ENCODE measurements at places on chromosomes 11 and 22.

DNA sequence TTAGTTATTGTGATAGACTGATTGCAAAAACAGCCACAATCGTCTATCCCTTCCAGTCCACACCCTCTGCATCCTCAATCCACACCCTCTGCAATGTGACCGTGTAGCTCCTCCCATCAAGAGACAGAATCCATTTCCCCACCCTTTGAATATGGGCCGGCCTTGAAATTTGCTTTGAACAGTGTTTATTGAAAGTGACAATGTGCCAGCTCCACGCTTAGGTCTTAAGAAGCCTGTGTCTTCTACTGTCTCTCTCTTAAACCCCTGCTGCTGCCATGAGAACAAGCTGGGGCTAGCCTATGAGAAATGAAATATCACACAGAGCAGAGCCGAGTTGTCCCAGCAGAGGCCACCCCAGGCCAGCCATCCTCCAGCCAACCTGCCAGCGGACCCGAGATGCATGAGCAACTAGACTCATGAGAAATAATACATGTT, 22.3 kb upstream of the MICAL2 start:
- peak; percentile 94 for DNase-seq

DNA sequence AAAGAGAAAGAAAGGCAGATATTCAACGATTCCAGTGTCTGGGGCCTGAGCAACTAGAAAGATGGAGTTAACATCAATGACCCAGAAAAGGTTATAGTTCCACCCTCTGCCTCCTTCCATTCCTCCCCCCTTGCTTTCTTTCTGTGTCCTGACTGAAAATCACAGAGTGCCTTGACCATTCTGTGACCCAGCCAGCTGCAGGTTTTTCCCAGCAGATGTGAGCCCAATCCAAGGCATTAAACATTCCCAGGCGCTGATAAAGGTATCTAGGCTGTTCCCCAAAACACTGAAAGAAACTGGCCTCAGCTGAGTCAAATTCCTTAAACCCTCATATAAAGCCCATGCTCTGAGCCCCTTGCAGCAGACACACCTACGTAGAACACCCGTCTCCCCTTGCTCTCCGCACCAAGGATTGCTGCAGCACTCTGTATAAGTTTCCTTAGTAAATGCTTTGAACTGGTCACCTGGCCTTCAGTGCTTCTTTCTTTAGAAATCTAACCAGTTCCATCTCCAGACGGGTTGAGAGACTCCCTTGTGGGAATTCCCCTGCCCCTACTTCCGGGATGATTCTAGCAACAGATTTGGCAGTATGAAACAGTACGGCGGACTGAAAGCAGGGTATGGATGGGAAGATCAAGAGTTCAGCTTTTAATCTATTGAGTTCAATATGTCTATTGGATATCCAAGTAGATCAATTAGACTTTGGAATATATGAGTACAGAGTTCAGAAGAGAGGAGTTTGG, 48.8 kb upstream of the ZC3H12C start:
- no peak for DNase-seq

DNA sequence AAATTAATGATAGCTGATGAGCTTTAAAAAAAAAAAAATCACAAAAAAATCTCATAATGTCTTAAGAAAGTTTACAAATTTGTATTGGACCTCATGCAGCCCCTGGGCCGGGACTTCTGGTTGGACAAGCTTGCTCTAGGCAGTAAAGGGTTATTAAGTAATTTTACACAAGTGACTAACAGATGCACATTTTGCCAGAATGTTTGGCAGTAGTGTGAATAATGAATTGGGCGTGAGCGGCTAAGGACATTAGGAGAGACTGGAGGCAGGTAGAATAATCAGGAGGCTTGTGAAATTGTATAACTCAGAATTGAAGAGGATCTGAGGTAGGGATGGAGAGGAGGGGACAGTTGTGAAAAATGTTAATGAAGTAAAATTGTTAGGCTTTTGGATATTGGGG, 77.4 kb downstream of the HIPK3 start:
- DNase-seq: no peak

DNA sequence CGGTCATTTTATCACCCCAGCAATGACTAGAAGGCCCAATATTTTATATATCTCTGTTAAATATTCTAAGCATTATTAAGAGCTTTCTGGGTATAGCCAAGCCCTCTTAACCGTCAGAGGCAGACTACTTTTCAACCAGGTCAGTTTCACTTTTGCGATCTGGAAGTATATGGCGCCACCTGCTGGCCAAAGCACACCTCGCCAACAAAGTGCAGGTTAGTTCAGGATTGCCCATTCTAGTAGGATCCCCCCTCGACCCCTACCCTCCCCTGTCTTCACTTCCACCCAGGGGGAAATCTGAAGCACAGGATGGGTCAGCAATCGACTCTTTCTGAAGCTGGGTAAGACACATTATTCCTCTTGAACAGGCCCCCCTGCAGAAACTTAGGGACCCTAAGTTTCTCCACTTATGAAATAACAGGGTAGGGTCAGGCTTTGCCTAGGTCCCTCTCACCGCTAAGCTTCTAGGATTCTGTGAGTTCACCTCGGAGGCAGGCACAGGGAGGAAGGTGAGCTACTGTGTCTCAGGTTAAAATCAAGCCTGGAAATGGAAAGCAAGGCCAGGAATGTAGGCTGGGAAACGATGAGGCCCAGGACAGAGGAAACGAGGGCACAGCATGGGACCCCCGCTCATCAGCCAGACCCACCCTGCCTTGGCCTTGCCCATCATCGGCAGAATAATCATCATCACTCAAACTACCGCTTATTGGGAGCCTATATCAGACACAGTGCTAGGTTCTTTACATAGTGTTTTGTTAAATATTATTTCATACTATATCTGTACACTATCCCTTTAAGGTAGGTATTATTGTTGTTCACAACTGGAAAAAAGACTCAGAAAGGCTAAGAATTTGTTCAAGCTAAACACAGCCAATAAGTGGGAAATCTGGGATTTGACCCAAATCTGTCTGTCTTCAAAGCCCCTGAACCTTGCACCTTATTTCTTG, 35.6 kb downstream of the KCNJ1 start:
- peak; percentile 80 for DNase-seq

DNA sequence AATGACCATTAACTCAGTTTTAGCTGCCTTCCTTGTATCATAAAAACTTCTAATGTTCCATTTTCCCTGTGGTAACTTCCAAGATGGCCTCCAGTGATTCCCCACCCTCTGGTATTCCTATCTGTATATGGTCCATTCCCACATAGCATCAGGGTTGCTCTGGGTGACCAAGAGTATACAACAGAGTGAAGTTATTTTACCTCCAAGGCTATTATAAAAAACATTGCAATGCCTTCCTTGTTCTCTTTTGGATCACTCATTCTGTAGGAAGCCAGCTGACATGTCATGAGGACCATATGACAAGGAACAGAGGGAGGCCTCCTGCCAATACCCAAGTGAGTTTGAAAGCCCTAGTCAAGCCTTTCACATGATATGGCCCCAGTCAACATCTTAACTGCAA, 30.1 kb downstream of the ZNF280B start:
- DNase-seq: no peak

- no peak for DNase-seq
These were observed 354 bp downstream of the POLR2L start for GRCh38 chr11:841981-842369.

GRCh38 chr11:10333490-10333889, 28.6 kb downstream of the ADM start:
- DNase-seq: no peak

- no peak for DNase-seq
These were observed 21.7 kb downstream of the TPST2 start for GRCh38 chr22:26568207-26568706.

DNA sequence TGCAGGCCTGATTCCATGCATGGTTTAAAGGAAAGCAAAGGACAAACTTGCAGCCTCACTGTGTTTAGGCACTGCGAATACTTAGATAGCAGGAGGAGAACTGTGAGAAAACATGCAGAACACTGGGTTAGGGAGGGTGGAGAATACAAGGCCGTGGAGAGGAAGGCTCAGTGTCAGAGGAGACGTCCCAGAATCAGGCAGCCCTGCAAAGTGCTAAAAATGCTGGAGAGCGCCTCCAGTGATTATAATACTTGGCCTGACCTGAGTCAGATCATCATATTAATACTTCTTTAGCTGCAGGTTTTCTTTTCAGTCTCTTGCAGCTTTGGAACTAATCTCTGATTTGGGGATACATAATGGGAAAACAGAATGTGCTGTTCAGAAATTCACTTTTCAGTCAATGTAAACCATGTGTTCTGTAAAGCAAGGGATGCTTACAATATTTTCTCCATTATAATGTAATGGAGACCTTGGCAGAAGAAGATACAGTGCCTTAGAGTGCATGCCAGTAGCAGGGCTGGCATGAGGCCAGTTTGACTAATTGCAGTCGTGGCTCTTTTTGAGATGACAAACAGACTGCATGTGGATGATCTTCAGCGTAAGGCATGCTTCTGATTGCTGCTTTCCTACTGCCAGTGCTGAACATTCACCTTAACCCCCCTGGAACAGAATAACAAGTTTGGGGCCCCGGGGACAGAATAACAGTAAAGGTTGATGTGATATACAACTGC, 16.8 kb downstream of the EXT2 start:
- DNase-seq: peak; percentile 83

- no peak for DNase-seq
These were observed 803.5 kb downstream of the BRD1 start for GRCh38 chr22:49023879-49024774.

DNA sequence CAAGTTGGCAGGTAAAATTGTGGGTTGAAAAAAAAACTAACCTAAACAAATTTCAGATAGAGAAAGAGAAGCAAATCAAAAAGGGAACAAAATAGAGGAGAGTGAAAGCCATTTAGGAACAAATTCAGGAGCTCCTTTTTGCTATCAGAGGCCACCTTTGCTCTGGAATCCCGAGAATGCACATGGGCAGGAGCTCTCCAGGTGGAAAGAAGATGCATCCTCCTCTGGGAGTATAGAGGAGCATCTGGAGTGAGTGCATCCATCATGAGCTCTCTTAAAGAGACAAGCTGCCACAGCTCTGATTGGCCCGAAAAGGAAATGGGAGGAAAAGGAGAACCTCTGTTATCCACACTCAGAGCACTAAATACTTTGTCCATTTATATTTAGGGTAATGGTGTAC, 26.3 kb downstream of the MRGPRX1 start:
- DNase-seq: no peak

- DNase-seq: no peak
These were observed 8.8 kb upstream of the IZUMO1R start for GRCh38 chr11:94295534-94295933.

- no peak for DNase-seq
These were observed 5.2 kb downstream of the SCYL1 start for GRCh38 chr11:65530157-65530496.

DNA sequence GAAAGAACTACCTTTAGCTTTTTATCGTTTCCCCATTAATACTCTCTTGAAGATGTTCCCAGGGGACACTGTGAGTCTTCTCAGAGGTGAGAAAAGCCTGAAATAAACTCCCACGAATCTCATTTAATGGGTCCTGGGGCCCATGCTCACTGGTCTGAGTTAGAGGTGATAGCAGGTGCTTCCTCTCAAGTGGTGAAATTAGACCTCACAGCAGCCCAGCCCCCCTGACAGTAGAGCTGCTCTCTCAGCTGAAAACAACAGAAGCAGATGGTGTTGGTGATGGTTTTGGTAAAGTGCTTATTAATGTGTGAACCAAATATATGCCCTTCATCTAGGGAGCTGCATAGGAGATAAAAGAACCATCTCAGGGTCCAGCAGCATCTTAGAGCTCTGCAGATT, 76.8 kb upstream of the VPREB1 start:
- DNase-seq: no peak

- peak; percentile 81 for DNase-seq
These were observed 7.7 kb upstream of the SLC1A2 start for GRCh38 chr11:35427071-35427470.

GRCh38 chr11:512761-513595, 5.9 kb upstream of the RNH1 start:
- no peak for DNase-seq

GRCh38 chr11:132866783-132867545, 665.3 kb downstream of the OPCML start:
- peak; percentile 68 for DNase-seq

DNA sequence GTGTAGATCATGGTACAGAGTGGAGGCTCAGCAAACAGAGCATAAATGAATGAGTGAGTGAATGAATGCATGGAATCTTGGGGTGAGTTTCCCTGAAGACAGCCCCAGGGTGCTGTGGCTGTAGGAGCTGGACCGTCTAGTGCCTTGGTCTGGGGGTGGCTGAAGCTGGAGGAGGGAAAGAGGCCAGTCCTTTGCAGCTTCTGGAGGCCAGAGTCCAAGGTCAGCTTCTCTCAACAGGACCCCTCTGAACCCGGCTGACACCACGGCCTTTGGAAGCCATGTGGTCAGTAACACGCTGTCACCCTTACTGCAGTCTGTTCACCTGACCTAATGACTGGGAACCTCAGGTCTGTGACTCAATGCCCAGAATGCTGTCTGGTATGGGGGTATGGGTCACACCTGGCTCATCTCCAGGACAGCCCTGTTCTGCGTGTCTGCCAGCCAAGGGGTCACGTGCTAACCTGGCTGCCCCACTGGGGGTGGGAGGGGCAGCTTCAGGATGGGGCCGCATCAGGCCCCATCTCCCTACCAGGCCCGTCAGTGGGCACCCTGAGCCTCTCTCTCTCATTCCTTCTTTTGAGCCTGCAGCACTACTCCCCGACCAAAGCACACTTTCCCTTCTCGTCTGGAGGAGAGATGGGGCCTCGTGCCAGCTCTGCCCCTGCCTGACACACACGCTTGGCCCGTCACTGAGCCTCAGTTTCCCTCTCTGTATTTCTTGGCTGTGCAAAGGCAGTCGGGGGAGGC, 24.1 kb upstream of the CHKA start:
- DNase-seq: no peak

DNA sequence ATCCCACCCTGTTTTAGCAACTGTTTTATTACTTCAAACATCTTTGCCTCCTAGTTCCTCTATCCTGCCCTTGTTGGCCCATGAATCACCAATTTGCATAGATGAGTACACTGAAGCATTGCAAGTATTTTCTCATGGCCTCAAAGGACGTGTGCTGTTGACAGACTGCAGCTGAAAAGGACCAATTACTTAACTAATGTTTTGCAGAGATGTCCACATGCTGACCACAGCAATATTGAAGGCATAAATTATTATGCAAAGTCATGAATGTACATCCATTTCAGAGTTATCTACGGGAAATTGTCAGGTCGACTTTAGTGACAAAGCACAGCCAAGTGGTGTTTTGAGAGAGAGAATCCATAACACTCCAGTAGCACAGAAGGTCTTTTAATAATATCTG, 64.8 kb downstream of the CADM1 start:
- peak; percentile 81 for DNase-seq

DNA sequence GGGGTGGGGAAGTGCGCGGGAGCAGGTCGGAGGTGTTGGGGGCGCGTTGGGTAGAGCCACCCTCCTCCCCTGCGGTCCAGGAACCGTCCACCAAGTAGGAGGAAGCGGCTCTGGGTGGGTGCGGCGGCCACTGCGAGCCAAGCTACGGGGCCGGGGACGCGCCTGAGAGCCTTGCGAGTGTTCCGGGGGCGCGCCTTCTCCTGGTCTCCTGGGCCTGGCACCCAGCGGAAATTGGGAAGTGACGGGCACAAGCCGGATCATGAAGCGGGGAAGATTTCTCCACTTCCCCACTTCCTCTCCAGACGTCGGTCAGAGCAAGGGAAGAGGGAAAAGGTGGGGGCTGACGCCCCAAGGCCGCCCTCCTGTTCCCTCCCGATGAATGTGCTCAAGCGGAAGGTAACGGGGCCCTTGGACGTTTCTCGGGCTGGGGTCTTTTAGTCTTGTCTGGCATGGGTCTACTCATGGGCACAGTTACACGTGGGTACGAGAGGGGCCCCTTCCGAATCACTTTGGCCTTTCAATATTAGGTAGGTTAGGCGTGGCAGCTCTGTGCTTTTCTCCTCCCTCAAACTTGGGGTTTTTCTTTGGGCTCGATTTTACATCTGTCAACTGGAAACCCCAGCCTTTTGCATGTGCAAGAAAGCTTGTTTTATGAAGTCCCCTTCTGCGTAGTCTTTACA, 865 bp downstream of the RBM14 start:
- DNase-seq: no peak

GRCh38 chr11:34407121-34407813, 31.5 kb upstream of the CAT start:
- no peak for DNase-seq

All from fibroblast of skin of right biceps (primary cell).